ENCODE measurements at places on chromosomes 6 and 20.

DNA sequence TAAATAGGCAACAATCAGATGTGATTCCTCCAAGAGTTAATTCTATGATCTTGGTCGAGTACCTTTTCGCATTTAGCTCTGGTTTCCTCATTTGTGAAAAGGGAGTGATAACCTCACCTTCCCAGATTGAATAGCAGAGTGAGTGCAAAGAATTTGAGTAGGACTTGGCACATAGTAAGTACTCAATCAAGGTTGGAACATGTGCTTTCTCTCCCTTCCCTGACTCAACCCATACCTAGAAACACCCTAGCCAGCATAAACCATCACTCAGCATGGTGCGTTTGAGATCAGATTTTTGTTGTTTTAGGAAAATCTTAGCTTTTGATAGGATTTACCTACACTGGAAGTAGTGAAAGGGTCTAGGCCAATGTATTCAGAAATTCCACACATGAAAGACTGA, 333.4 kb upstream of the NT5E start:
- no peak for DNase-seq

GRCh38 chr20:31713312-31714273, 9.1 kb downstream of the BCL2L1 start:
- DNase-seq = peak; percentile 95

DNA sequence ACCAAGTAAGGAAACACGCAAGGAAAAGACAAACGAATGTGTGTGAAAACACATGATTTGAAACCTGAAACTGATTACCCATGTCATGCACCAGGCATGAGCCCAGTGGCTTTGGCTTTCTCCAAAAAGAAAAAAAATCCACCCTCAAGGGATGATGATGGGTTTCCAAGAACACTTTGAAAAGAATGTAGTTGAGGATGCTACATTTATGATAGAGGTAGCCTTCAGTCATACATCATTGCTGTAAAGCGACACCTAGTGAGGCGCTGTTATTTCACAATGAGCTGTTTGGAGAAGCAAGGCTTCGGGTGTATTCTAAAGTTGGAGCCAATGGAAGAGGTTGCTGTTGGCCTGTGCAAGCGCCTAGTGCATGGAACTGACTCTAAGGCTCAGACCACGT, 124.9 kb downstream of the SCML4 start:
- no peak for DNase-seq

GRCh38 chr20:50098259-50098658, 14.7 kb downstream of the UBE2V1 start:
- no peak for DNase-seq

DNA sequence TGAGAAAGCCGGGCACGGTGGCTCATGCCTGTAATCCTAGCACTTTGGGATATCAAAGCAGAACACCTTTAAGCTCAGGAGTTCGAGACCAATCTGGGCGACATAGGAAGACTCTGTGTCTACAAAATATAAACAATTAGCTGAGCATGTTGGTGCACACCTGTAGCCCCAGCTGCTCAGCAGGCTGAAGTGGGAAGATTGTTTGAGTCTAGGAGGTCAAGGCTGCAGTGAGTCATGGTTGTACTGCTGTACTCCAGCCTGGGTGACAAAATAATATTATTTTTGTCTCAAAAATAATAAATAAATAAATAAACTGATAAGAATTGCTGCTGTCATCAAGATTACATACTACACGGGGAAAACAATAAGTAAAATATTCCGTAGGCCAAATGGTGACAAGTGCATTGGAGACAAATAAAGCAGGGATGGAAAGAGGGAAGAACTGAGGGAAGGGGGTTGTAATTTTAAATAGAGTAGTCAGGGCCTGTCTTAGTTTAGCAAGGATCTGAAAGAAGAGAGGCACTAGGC, 14.0 kb upstream of the TOP1 start:
- DNase-seq = no peak

DNA sequence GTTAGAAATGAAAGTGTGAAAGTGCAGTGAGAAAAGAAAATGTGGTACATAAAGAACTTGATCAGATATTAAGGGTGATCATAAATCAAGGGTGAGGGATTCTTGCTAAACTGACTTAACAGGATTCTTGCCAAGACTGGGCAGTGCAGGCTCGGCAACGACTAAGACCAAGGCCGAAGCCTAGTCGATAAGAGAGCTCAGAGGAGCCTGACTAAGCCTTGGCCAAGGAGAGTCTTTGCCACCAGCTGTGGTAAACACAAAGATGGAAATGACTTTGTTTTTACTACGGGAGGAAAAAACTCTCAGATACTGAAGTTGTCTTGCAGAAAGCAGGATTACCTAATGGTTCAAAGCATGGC, 196.6 kb downstream of the LY86 start:
- DNase-seq = no peak

DNA sequence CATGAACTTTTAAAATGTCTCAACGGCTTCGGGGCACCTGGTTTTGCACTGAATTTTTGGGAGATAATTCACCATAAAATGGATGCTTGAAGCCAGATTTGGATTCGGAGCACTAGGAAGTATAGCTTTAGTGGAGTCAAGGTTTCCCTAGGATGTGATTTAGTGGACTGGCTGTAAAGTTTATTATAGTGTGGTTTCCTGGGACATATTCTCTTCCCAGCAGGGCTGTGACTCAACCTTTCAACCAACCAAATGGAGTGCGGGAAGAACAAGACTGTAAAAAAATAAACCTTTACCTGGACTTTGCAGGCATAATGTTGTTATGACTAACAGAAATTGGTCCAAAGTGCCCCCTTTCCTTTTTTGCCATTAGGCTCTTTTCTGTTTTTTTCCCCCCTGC, 327.4 kb upstream of the MAN1A1 start:
- peak; percentile 51 for DNase-seq

DNA sequence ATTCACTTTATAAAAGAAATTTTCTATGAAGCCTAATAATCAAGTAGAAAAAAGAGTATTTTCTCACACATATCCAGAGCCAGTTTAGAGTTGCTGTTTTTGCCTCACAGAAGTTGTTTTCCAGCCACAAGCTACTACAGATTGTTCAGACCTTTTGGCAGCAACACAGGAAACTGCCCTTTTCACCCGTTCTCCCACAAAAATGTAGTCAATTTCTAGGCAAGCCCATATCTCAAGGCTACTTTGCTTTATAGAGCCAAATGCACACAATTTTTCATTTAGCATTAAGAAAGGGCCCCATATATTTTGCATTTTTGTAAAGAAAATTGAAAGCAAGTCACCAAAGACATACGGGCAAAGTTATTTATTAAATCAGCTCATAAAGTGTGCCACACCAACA, 49.5 kb downstream of the EPB41L2 start:
- peak; percentile 25 for DNase-seq

GRCh38 chr20:44051661-44052000, 135.4 kb downstream of the JPH2 start:
- no peak for DNase-seq

- peak; percentile 24 for DNase-seq
Measured at GRCh38 chr20:32685541-32686529, 12.1 kb upstream of the C20orf203 start.

DNA sequence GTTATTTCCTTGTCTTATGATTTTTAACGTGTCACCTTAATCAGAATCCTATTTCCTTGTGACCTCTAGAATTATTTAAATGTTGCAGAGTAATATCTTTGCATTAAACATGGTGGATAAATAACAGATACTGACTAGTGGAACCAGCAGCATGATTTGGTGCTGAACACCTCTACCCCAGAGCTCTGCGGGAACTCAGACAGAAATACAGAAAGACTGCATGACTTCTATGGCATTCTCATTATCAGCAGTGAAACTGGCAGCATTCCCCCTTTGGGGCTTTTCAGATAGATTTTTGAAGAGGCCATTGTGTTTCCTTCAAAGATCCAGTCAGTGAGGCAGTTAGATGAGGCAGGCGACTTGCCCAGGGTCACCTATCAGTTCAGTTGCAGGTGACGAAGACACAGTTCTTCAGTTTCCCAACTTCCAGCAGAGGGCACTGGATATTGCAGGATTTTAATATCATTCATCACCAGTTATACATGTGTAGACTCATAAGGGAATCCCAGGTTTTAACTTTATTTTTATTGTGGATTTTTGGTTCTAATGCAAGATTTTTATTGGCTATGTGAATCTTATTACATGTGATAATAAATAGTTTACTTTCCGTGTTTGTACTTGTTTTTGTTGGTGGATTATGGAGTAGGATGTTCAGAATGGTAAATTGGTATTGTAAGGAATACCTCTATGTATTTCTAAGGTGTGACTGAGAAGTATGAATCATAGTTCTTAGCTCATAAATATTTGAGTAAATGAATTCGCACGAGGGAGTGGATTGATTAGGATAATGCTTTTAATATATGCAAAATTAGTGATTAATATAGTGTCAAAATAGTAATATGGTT, 81.3 kb downstream of the AFDN start:
- DNase-seq = peak; percentile 7

DNA sequence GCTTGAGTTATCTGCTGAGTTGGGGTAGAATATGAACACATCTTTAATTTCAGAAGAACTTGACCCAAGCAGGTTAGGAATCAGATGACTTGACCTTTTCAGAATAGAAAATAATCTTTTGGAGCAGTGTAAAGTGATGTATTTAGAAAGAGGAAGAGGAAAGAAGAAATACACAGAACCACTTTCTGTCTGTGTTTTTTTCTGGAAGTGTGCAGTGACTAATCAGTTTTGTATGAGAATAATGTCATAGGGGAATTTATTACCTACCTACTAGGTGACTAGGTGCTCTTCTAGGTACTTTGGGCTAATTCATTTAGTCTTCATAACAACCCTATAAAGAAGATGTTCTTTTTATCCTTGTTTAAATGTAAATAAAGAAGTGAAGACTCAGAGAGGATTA, 3.0 kb downstream of the PPP1R14C start:
- DNase-seq = no peak

GRCh38 chr20:36399147-36399968, 93.2 kb downstream of the DLGAP4 start:
- DNase-seq = peak; percentile 60

GRCh38 chr6:43939281-43940070, 169.5 kb downstream of the VEGFA start:
- peak; percentile 50 for DNase-seq

GRCh38 chr6:1584996-1585668, 24.6 kb upstream of the FOXC1 start:
- DNase-seq = no peak

- DNase-seq = peak; percentile 70
Measured at GRCh38 chr6:151109361-151109760, 130.4 kb upstream of the AKAP12 start.

DNA sequence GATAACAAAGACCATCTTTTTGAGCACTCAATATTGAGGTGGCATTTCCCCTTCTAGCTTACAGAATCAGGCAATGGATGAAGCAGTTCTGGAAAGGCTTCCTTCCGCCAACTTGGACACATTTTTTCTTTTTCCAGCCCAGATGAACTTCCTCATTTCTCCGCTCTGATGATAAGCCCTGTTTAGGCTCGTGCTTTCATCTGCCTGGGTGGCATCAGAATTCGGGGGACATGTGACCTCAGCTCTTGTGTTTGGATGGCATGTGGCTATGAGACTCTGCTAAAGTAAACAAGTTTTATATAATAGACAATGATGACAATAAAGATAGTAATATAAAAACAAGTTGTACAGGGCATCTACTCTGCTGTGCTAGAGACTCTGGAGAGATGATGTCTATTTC, 796.7 kb downstream of the DHX35 start:
- DNase-seq = no peak

DNA sequence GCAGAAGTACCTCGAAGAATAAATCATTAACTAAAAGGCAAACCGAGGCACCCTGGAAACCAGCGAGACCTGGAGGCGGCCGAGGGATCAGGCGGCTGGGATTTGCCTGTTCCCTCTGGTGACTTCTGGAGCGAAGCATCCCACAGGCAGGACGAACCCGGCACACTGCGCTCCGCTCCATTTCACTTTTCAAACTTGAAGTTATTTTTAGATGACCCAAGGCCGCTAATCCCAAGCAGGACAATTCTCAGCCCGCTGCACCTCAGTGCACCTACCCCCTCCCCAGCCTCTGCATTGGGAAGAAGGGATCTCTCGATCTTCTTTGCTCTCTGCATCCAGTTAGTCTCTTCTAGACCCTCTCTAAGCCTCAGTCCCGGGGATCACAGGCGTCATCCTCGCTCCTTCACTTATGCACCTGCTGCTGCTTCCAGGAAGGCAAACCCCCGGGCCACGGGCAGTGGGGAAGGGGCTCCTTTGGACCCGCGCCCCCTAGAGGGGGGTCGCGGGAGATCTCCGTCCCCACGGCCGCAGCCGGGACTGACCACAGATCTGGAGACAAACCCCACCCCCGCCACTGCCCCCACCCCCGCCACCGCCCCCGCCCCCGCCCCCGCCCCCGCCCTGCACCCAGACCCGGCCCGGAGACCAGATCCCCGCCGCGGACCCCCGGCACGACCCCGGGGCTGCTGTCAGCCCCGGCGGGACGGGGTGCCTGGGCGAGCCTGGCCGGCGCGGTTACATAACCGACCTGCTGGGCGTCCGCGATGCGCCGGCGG, 636 bp downstream of the RCAN2 start:
- peak; percentile 21 for DNase-seq

DNA sequence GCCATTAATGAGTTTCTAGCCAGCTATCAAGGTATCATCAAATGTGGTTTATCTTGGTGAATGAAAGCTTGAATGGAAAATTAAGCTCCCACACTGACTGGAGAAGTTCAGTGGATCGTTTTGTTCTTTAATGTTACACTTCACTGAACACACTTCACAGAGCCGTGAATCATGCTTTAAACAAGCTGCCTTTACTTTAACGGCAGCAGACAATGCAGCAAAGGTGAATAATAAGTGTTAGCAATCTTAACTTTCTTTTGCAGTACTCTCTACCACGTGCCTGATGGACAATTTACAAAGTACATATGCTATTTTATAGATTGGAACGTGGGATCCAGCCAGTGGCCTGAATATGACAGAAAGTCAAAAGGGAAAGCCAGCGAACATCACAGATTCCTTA, 424.5 kb downstream of the GRIK2 start:
- no peak for DNase-seq

DNA sequence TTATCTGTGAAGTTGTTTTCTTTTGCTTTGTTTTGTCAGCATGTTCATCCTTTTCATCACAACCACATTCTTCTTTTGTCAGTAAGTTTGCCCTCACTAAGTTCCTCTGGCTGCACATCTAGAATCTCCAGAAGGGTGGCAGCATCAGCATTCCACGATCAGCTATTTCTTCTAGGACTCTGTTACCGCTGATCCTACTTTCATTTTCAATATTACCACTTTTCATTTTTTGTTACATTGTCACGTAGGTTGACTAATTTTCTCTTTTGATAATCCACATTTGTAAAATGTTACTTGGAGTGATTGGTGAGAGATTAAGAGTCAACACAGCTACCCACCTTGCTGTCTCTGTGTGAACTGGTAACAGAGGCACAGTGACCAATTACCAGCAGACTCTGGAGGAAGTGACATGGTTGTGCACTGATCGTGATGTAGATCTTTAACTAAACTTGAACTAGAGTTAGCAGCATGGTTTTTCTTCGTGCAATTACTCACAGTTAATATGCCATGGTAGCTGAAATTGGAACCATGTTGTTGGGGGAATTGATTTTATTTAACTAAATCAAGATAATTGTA, 307.9 kb upstream of the SLC35B3 start:
- DNase-seq = peak; percentile 39

- peak; percentile 95 for DNase-seq
Measured at GRCh38 chr6:138593124-138593877, 94.0 kb upstream of the NHSL1 start.

- no peak for DNase-seq
Measured at GRCh38 chr6:6893701-6894100, 214.1 kb upstream of the RREB1 start.
